ENCODE measurements at places on chromosomes 3 and 15. TPM values are rescaled to one million over a fixed set of nuclear protein-coding genes. Genes with fewer than 3 reads are reported as not detected.

ADGRG7 gene
- not detected for total RNA-seq

RAB43 gene
- total RNA-seq, result 49.0 TPM

CISH gene
- 386 TPM for total RNA-seq

ABHD6 gene
- 8.5 TPM for total RNA-seq

CLRN1 gene
- not detected for total RNA-seq

SLC22A13 gene
- 0.93 TPM for total RNA-seq

TOPAZ1 gene
- not detected for total RNA-seq

PAQR5 gene
- total RNA-seq, result not detected

CBLB gene
- 70.3 TPM for total RNA-seq

MYEF2 gene
- total RNA-seq, result 37.5 TPM

LOXL1 gene
- 0.70 TPM for total RNA-seq

SIDT1 gene
- 17.6 TPM for total RNA-seq

GP9 gene
- not detected for total RNA-seq

NCK1 gene
- total RNA-seq, result 45.4 TPM

TAGLN3 gene
- total RNA-seq, result not detected

P4HTM gene
- 37.9 TPM for total RNA-seq

MAPKBP1 gene
- 39.8 TPM for total RNA-seq

ENTPD3 gene
- total RNA-seq, result not detected

KLHL24 gene
- 11.9 TPM for total RNA-seq

DUOXA2 gene
- not detected for total RNA-seq

POLR2M gene
- 51.6 TPM for total RNA-seq

CYP19A1 gene
- 1.1 TPM for total RNA-seq

GNAT1 gene
- total RNA-seq, result not detected

CCDC54 gene
- not detected for total RNA-seq

FAM107A gene
- total RNA-seq, result not detected

SLC12A1 gene
- total RNA-seq, result not detected

SFMBT1 gene
- 26.5 TPM for total RNA-seq

KBTBD13 gene
- total RNA-seq, result not detected

IL20RB gene
- total RNA-seq, result 1.2 TPM
